ENCODE measurements at places on chromosomes 4 and X. TPM values are rescaled to one million over a fixed set of nuclear protein-coding genes. Genes with fewer than 3 reads are reported as not detected.

Gene CSAG1
- not detected for polyA plus RNA-seq

Gene DCHS2
- polyA plus RNA-seq, result 0.12 TPM

Gene SPANXA1
- polyA plus RNA-seq, result not detected

Gene CFP
- 1.5 TPM for polyA plus RNA-seq

Gene REELD1
- polyA plus RNA-seq, result 1.3 TPM

Gene F11
- 15.0 TPM for polyA plus RNA-seq

Gene ZNF718
- polyA plus RNA-seq, result 0.72 TPM

Gene CPXCR1
- polyA plus RNA-seq, result not detected

Gene HTN3
- not detected for polyA plus RNA-seq

Gene HERC5
- polyA plus RNA-seq, result 3.2 TPM

Gene CT45A10
- polyA plus RNA-seq, result not detected

Gene FHIP1A
- 0.11 TPM for polyA plus RNA-seq

Gene ZNF41
- 2.1 TPM for polyA plus RNA-seq

Gene AVPR2
- polyA plus RNA-seq, result 5.9 TPM

Gene BLOC1S4
- polyA plus RNA-seq, result 4.7 TPM

Gene RENBP
- polyA plus RNA-seq, result 18.4 TPM

Gene SOX3
- polyA plus RNA-seq, result not detected

Gene ACOT9
- polyA plus RNA-seq, result 34.7 TPM

Gene CCKAR
- polyA plus RNA-seq, result 0.08 TPM

Gene APOOL
- 5.7 TPM for polyA plus RNA-seq

Gene ENPP6
- polyA plus RNA-seq, result 0.02 TPM

Gene SLC10A6
- 4.0 TPM for polyA plus RNA-seq

Gene GAGE12G
- not detected for polyA plus RNA-seq

Gene MED12
- polyA plus RNA-seq, result 13.4 TPM

Gene PAGE3
- not detected for polyA plus RNA-seq

Gene MAOB
- 7.2 TPM for polyA plus RNA-seq

Gene PCDH7
- 0.30 TPM for polyA plus RNA-seq

Gene GLRB
- polyA plus RNA-seq, result 2.1 TPM

Gene FGG
- not detected for polyA plus RNA-seq

Gene GPR143
- 0.12 TPM for polyA plus RNA-seq

Gene ESX1
- not detected for polyA plus RNA-seq

Gene HAND2
- polyA plus RNA-seq, result 3.5 TPM

Gene SLC10A4
- polyA plus RNA-seq, result 0.12 TPM

Gene NXF3
- polyA plus RNA-seq, result 0.79 TPM

Gene RS1
- not detected for polyA plus RNA-seq

Gene PITX2
- 0.12 TPM for polyA plus RNA-seq

Gene MAGEA9
- not detected for polyA plus RNA-seq

Gene SPANXN2
- polyA plus RNA-seq, result not detected

Gene ATOH1
- 0.07 TPM for polyA plus RNA-seq

Gene CXCL3
- polyA plus RNA-seq, result 4.4 TPM

Gene IDH3G
- 81.0 TPM for polyA plus RNA-seq

Gene HMGB3
- polyA plus RNA-seq, result 8.3 TPM

Gene AR
- polyA plus RNA-seq, result 0.91 TPM

Gene STK32B
- 1.3 TPM for polyA plus RNA-seq

Measured in adipose tissue (tissue), 3 donors.